ENCODE measurements at places on chromosomes 4 and X. TPM values are rescaled to one million over a fixed set of nuclear protein-coding genes. Genes with fewer than 3 reads are reported as not detected.

GRCh38 chr4:88091378-88091777, 67.1 kb downstream of the ABCG2 start:
- no peaks in the 10 kb centered on the region for H3K36me3 ChIP-seq
- no peak overlapping the region for H3K4me3 ChIP-seq
- DNase-seq, result no peak
- H3K27me3 ChIP-seq, result no peaks in the 10 kb centered on the region
- H3K27ac ChIP-seq, result no peak overlapping the region

- H3K4me3 ChIP-seq, result no peak overlapping the region
- DNase-seq, result peak; percentile 19
- peaks cover 4% of the 10 kb centered on the region for H3K4me1 ChIP-seq
- H3K27me3 ChIP-seq, result no peaks in the 10 kb centered on the region
- H3K36me3 ChIP-seq, result no peaks in the 10 kb centered on the region
Observed at GRCh38 chr4:144754562-144755410, 108.8 kb downstream of the HHIP start.

DNA sequence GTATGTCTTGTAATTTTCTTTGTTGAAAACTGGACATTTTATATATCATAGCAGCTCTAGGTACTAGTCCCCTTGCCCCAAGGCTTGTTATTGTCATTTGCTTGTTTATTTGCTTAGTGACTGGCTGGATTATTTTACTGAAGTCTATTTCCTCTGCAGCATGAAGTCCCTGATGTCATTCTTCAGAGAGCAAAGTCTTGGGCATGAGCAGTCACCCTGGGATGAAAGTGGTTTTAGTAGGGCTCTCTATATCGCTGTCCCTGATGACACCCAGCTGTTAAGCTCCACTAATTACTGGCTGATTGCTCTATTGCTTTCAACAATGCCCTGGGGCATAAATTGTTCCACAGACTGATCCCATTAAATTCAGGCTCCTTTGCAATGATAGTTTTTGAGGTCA, 113.5 kb upstream of the USP9X start:
- H3K36me3 ChIP-seq, result no peaks in the 10 kb centered on the region
- H3K4me1 ChIP-seq, result no peaks in the 10 kb centered on the region
- H3K27me3 ChIP-seq, result no peaks in the 10 kb centered on the region
- DNase-seq, result no peak
- H3K4me3 ChIP-seq, result no peak overlapping the region

DNA sequence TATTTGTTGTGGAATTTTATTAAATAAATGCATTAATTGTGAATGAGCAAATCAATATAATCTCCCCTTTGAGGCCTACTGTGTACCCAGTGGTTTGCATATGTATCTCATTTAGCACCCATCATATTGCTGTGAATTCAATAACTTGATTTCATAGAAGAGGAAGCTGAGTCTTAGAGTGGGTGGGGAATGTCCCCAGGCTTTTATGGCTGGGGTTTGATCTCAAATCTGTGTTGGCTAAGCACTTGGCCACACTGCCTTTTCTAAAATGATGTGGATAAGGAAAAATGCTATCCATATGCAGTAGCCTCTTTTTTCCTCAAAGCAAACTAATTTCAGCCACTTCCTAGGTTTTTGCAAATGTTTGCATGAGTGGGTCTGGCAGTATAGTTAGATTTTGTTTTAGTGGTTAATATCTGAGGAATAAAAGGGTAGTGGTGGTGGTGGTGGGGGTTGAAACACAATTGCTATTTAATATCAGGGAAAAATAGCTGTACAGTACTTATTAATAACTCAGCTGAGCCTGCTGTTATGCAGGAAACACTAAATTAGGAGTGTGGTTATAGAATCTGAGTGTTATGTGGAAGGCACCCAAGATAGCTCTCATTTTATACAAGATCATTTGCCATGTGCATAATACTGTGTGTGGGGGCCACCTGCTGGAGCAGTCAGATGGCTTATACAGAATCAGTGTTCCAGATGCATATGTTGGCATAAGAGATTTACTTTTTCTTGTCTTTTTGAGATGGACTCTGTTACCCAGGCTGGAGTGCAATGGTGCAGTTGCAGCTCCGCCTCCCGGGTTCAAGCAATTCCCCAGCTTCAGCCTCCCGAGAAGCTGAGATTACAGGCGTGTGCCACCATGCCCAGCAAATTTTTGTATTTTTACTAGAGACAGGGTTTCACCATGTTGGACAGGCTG, 108.0 kb downstream of the TMEM131L start:
- H3K4me1 ChIP-seq, result peaks cover 10% of the 10 kb centered on the region
- H3K4me3 ChIP-seq, result no peak overlapping the region
- H3K36me3 ChIP-seq, result no peaks in the 10 kb centered on the region
- peak overlapping the region; percentile 11 for H3K27ac ChIP-seq

Gene GPRIN3
- 0.39 TPM for total RNA-seq

Gene GIMD1
- not detected for total RNA-seq

All from HCT116 (cell line).